ENCODE measurements at places on chromosomes 6 and 20.

- DNase-seq, result no peak
Observed at GRCh38 chr6:132789396-132789776, 9.1 kb downstream of the SLC18B1 start.

GRCh38 chr6:167956491-167956890 is 41.0 kb upstream of the KIF25 start:
- no peak for DNase-seq

GRCh38 chr20:58847463-58847862 is 3.2 kb downstream of the GNAS-AS1 start:
- no peak for DNase-seq

DNA sequence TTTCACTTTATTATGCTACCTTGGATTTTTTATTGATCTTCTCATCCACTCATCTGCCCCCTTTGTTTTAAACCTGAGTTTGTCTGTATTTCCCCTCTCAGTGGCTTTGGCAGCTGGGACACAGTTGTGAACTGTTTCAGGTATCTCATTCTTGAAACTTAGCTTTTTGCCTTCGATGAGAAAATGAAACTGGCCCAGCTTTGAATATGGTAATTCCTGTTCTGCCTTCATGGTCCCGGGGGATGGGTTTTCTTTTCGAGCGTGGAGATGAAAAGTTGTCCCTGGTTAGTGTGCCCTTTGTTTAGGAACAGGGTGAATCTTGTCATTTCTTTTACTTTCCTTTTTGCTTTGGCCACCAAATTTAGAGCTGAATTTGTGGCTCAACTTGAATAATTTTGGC is 25.6 kb downstream of the DHX35 start:
- DNase-seq, result no peak

DNA sequence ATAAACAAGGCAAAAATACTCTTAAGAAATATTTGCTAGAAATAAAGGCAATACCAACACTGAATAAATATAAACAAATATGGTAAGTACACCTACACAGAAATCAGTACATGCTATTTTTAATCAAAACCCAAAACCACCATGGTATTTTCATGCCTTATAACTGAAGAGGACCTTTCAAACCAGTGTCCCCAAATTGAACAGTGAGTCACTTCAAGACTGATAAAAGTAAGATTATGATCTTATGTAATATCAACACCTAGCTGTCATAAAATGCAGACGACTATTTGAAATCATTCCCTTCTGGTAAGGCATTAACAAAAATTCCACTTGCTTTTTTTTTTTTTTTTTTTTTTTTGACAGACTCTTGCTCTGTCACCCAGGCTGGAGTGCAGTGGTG is 156.8 kb upstream of the RUNX2 start:
- no peak for DNase-seq

GRCh38 chr20:56453352-56453751 is 15.1 kb upstream of the RTF2 start:
- DNase-seq, result no peak

GRCh38 chr20:52619101-52619500 is 353.1 kb upstream of the TSHZ2 start:
- no peak for DNase-seq

GRCh38 chr6:48747040-48747439 is 636.0 kb upstream of the PTCHD4 start:
- DNase-seq, result no peak

GRCh38 chr6:150547502-150548222 is 52.0 kb upstream of the PLEKHG1 start:
- DNase-seq, result no peak

- DNase-seq, result no peak
Observed at GRCh38 chr6:39821742-39822532, 29.8 kb downstream of the DAAM2 start.

GRCh38 chr20:62355878-62356588 is 11.1 kb downstream of the LAMA5 start:
- no peak for DNase-seq

- no peak for DNase-seq
Observed at GRCh38 chr20:12416281-12416680, 498.6 kb downstream of the BTBD3 start.

DNA sequence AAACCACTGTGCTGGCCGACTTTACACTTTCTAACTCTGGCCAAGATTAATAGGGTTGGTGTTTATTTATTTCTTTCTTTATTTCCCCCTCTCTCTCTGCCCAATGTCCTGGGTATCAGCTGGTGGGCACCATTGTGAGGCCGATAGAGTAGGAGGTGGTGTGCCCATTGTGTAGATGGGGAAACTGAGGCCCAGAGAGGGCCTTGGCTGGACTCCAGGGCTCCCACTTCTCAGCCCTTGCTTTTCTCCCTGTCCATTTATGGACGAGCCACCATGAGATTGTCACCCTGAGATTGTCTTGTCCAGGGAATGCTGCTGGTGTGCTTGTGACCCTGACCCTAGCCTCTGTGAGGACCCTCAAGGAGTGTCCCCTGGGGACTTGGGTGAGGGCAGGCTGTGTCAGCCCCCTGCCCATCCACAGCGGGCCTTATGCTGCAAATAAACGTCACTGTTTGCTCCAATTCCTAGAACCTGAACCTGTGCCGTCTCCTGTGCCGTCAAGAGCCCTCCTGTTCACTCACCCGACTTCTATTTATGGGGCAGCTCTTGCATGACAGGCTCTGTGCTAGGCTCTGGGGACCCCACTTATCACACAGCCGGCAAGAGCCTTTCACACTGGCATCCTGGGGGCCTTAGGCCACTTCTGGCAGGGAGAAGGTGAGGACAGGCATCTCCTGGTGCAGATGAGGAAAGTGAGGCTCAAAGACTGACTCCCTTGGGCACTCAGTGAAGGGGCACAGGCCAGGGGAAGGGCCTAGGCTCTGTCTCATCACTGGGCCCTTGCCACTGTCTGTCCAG is 24.8 kb downstream of the SUN5 start:
- DNase-seq, result no peak

DNA sequence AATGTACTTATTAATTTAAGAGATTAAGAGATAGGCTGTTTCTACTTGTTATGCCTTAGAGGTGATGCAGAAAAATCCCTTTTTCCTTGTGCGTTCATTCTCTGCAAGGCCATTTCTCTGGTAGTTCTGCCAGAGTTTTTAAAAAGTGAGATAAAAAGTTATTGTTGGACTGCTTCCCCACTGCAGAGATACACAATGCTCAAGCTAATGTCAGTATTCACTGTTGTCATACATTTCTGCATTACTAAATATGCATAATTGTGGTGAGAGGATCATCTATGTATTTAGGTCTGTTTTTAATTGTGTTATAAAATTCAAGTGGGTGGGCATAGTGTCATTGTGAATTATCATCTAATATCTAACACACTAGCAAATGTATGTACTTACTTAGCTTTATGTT is 600.4 kb downstream of the HTR1B start:
- no peak for DNase-seq

DNA sequence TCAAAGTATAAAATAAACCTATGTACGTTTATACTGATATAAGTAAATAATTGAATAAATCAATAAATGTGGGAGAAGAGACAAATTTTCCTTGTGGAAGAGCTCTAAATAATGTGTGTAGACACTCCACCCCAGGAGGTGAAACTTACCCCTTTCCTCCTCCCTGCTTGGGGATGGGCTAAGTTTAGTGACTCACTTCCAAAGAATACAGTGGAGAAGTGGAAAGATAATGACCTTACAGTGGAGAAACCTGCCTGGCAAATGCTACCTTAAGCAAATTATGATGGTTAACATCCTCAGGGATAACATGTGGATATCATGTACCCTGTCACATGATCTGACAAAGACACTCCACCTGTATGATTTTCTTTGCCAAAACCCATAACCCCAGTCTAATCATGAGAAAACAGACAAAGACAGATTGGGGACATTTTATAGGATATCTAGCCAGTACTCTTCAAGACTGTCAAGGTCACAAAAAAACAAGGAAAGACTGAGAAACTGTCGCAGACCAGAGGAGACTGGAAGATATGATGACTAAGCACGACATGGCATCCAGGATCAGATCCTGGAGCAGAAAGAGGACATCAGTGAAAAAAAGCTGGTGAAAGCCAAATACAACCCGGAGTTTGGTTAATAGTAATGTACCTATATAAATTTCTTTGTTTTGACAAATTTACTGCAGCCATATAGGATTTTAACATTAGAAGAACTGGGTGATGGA is 195.5 kb upstream of the PRDM1 start:
- DNase-seq, result no peak

- DNase-seq, result no peak
Observed at GRCh38 chr20:36623444-36623843, 17.9 kb downstream of the RAB5IF start.

- DNase-seq, result no peak
Observed at GRCh38 chr6:17419189-17419575, 25.8 kb downstream of the CAP2 start.

GRCh38 chr20:21511485-21511849 is 2.4 kb downstream of the NKX2-2 start:
- no peak for DNase-seq
